Tracheal epithelial cell (primary cell): ENCODE measurements at places on chromosomes 5 and 9. TPM values are rescaled to one million over a fixed set of nuclear protein-coding genes. Genes with fewer than 3 reads are reported as not detected.

SPTLC1 gene
- total RNA-seq: 130 and 141 TPM in 2 replicates

SLC45A2 gene
- 0.21 TPM in 1 of 2 replicates, not detected in the other for total RNA-seq

IL11RA gene
- 1.7 and 1.9 TPM in 2 replicates for total RNA-seq

KCNIP1 gene
- 3.1 TPM in 1 of 2 replicates, not detected in the other for total RNA-seq

TCERG1 gene
- total RNA-seq: 21.9 and 43.3 TPM in 2 replicates

NRARP gene
- total RNA-seq: 10.0 and 15.7 TPM in 2 replicates

NUTM2G gene
- total RNA-seq: not detected in 2 replicates

BARHL1 gene
- not detected in 2 replicates for total RNA-seq

SLC1A1 gene
- total RNA-seq: 0.85 and 8.2 TPM in 2 replicates

OR2S2 gene
- not detected in 2 replicates for total RNA-seq

PHF24 gene
- total RNA-seq: under 0.01 and 0.48 TPM in 2 replicates

CMYA5 gene
- total RNA-seq: 0.21 and 0.24 TPM in 2 replicates

SLC6A19 gene
- not detected in 2 replicates for total RNA-seq

TAF11L10 gene
- total RNA-seq: not detected in 2 replicates

HTR1A gene
- total RNA-seq: not detected in 2 replicates

ECM2 gene
- total RNA-seq: 1.1 and 1.4 TPM in 2 replicates

PAPPA gene
- under 0.01 and 2.9 TPM in 2 replicates for total RNA-seq

GDF9 gene
- total RNA-seq: under 0.01 TPM in 1 of 2 replicates, not detected in the other

IL5 gene
- total RNA-seq: not detected in 2 replicates

RPS23 gene
- total RNA-seq: 4,011 and 5,250 TPM in 2 replicates

FUT7 gene
- not detected in 2 replicates for total RNA-seq

SOX30 gene
- 0.24 TPM in 1 of 2 replicates, not detected in the other for total RNA-seq

GABRB2 gene
- not detected in 2 replicates for total RNA-seq

FGF1 gene
- 0.21 and 2.4 TPM in 2 replicates for total RNA-seq

ESM1 gene
- not detected in 2 replicates for total RNA-seq

TAF1L gene
- total RNA-seq: under 0.01 TPM in 2 replicates

GAS1 gene
- total RNA-seq: 1.4 and 1.5 TPM in 2 replicates

SH3TC2 gene
- total RNA-seq: 2.3 and 7.2 TPM in 2 replicates

GPR151 gene
- total RNA-seq: not detected in 2 replicates

PCDHB16 gene
- total RNA-seq: under 0.01 TPM in 1 of 2 replicates, not detected in the other

RMI1 gene
- 3.1 and 6.8 TPM in 2 replicates for total RNA-seq

MBLAC2 gene
- total RNA-seq: 2.9 and 3.8 TPM in 2 replicates

FOXI1 gene
- total RNA-seq: not detected in 2 replicates

OGN gene
- not detected in 2 replicates for total RNA-seq

P4HA2 gene
- total RNA-seq: 128 and 324 TPM in 2 replicates
